ENCODE measurements at places on chromosomes 11 and 22. TPM values are rescaled to one million over a fixed set of nuclear protein-coding genes. Genes with fewer than 3 reads are reported as not detected.

CFAP300 gene
- total RNA-seq: 0.89 TPM

SCUBE1 gene
- total RNA-seq: 0.89 TPM

FGF4 gene
- total RNA-seq: not detected

NAP1L4 gene
- 168 TPM for total RNA-seq

MRGPRE gene
- total RNA-seq: not detected

HTR3B gene
- total RNA-seq: not detected

SMTNL1 gene
- total RNA-seq: not detected

PGA5 gene
- 0.95 TPM for total RNA-seq

RASGRP2 gene
- total RNA-seq: 46.8 TPM

TRIM49 gene
- total RNA-seq: not detected

PHF5A gene
- 25.5 TPM for total RNA-seq

TUT1 gene
- 13.7 TPM for total RNA-seq

ABCG4 gene
- total RNA-seq: 1.3 TPM

VSTM5 gene
- total RNA-seq: 0.08 TPM

MAPK8IP2 gene
- total RNA-seq: 0.57 TPM

TM7SF2 gene
- 53.1 TPM for total RNA-seq

KCNJ4 gene
- total RNA-seq: 16.0 TPM

IFITM2 gene
- total RNA-seq: 253 TPM

SOX10 gene
- 1.9 TPM for total RNA-seq

Data from Right ventricle myocardium inferior (tissue), 1 donor.